Activated CD4-positive, alpha-beta T cell treated with anti-CD3 and anti-CD28 coated beads for 1 hour (primary cell): ENCODE measurements at places on chromosomes 12 and 14.

DNA sequence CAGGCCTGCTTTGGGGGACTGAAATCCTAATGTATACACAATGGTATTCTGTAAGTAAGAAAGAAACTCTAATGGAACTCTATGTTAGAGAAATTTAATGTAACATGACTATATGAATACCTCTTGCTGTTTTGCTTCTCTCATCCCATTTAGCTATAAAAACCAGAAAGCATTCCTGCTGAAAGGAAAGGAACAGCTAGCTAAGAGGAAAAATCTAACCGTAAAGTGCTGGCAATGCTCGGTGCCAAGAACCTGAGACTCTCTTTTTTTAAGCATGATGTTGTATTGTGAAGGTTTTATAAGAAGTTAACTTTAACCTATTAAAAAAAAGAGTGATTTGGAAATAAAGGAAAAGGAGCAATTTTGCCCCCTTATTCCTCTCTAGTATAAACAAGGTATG is 75.6 kb upstream of the DACT1 start:
- no peak for DNase-seq

- DNase-seq, result no peak
Measured at GRCh38 chr14:73223049-73223448, 14.3 kb upstream of the PAPLN start.

- no peak for DNase-seq
Measured at GRCh38 chr12:48956279-48957140, 777 bp downstream of the ARF3 start.

GRCh38 chr12:69925291-69925690 is 100.3 kb downstream of the MYRFL start:
- no peak for DNase-seq
